ENCODE measurements at places on chromosomes 6 and 20.

DNA sequence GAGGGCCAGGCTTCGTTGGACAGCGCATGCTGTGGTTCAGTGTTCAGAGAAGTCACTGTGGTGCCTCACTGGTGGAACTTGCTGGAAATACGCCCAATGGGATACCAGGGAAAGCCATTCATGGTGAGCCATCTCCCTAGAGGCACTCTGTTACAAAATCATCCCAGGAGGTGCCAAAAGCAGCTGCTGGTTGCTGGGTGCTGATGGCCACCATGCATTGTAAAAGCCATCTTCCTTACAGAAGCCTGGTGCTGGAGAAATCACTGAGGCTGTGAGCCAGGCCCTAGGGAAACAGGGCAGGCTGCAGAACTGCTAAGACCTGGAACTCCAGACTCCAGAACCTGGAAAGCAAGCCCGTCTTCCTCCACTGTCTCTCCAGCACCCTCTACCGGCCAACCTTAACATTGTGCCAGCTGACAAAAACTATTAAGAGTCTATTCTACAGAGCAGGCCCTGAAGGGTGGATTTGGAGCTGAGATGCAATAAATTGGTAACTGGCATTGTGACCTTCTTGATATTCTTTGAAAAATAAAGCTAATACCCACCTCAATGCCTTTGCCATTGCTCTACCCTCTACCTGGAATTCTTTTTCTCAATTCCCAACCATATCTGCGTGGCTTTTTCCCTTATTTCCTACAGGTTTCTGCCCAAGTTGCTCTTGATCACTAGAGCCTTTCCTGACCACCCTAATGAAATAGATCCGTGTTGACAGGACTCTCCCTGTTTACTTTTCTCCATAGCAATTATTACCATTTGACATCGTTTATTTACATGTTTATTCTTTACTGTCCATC, 18.5 kb downstream of the SNRPB start:
- DNase-seq = peak; percentile 72

DNA sequence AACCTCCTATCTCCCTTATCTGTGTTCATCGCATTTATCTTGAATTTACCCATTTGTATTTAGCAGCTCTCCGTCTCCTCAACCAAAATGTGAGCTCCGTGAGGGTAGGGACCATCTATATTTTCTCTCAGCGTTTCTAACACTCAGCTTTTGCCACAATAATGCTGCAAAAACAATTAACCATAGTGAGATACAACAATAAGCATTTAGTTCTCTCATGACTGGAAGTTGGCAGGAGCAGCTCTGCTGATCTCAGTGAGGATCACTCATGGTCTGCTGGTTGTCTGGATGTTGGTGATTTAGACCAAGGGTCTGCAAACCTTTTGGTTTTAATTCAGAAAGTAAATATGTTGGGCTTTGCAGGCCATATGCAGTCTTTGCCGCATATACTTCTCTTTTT, 394.8 kb upstream of the RNF217 start:
- DNase-seq = no peak

DNA sequence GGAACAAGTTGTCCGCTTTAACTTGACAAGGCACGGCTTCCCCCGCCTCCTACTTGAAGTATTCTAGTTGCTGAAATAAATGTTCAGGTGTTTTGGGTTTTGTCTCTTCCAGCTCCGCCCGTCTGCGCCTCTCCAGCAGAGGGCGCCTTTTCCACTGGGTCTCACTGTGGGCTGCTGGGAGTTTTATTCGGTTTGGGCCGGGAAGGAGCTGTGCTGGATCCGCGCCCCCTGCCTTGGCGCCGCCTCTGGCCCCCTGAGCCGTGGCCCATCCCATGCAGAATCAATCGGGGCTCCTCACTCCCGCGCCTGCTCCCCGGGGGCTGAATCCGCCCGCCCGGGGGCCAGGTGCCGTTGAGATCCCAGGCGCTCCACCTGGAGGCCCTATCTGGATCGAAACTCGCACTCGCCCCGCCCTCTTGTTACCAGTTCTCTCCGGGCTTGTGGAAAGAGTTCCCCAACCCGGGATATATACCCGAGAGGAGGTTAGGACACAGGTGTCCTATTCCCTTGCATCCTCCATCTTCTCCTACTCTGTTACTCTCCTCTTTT, 51.0 kb upstream of the TCF21 start:
- peak; percentile 76 for DNase-seq

DNA sequence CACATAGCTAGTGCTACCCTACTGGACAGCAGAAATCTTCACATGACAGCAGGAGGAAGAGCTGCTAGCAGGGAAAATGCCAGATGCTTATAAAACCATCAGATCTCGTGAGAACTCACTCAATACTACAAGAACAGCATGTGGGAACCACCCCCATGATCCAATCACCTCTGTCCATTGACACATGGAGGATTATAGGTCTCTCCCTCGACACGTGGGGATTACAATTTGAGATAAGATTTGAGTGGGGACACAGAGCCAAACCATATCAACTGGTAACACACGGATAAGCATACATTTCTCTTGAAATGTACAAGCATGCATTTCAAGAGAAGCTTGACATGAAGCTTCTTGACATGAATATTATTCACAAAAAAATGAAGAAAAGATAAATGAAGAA, 64.1 kb downstream of the MMS22L start:
- no peak for DNase-seq

DNA sequence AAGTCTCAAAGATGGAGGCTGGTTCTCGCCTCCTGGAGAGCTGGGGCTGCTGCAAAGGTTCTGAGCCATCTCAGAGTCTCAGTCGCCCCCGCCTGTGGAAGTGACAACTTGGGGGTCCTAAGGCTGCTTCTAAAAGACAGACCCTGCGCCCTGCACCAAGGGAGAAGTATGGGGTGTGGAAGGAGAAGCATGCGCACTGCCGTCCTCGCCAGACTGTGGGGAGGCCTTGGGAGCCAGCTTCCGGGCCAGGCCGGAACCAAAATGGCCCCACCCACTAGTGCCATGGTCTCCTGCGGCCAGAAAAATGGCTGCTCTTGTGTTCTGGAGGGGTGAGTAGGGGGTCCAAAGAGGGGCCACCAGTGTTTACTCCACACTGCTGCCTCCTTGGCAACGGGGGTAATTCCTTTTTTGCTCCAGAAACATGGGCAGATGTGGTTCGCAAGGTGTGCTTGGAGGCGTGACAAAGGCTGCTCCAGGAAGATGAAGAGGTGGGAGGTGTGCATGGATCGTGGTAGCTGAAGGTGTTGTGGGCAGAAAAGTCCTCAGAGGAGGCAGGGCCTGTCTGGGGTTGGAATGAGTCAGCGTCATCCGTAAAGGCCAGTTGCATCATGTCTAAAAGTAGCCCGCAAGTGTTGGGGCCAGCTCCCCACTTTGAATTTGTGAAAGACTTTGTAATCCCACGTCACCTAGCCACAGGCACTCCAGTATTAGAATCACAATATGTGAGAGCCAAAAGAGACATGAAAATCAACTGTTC, 329.8 kb upstream of the SOX4 start:
- no peak for DNase-seq

GRCh38 chr6:4153514-4153985, 18.2 kb upstream of the ECI2 start:
- no peak for DNase-seq

DNA sequence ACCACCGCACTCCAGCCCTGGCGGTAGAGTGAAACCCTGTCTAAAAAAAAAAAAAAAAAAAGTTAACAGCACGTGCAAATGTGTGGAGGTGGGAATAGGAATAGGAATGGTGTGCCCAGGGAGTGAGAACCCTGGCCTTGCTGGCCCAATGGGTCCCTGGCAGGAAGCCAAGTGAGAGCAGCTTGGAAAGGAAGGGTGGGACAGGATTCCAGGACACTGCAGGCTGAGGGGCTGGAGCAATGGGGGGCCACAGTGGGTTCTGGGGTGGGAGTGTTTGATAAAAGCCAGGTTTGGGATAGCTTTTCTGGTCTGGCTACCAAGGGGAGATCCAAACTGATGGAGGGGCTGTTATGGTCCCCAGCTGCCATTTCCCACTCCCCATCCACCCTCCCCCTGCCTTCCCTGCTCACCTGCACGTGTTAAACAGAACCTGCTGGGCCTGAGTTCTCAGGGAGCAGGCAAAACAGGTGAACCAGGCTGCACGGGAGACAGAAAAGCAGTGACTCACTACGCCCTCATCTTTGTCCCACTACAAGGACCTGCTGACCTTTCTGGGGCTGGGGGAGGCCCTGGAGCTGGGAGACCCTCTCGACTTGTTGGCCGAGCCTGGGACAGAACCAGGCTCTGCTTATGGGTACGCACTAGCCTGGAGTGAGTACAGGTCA, 3.3 kb downstream of the SUN5 start:
- no peak for DNase-seq

DNA sequence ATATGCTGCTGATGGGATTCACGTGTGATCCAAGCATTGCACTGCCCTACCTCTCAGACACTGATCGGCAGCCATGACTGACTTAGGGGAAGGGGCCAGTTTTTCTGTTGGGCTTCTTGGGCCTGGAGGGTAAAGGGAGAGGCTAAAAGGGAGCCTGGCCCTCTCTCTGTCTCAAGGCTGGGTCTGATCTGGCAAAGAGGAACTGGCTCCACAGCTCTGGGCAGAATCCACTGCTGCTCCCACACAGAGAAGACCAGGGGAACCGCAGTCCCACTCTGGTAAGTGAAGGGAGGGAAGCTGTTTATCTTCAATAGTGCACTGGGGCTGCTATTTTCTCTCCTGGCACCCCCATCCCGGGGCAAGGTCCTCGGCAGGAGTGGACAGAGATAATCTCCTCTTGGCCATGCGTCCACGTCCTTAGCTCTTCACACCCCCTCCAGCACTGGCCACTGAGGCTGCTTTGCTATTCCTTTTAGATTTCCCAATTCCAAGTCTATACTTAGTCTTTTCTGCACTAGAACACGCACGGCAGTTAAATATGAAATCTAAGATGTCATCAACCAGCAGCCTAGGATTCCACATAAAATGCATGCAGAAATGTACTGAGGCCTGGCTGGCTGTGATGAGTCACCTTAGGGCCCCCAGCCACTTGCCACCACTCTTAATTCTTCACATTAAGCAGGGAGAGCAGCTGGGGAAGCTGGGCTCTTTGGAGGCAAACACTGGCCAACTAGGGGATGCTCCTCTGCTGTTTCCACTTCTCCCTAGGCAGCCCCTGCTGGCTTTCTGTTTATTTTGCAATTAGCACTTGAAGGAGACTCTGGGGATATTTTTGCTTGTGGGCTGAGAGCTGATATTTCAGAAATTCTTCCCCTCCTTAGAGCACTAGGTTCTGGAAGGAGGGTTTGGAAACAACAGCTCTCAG, 87.8 kb upstream of the ARMC2 start:
- no peak for DNase-seq

DNA sequence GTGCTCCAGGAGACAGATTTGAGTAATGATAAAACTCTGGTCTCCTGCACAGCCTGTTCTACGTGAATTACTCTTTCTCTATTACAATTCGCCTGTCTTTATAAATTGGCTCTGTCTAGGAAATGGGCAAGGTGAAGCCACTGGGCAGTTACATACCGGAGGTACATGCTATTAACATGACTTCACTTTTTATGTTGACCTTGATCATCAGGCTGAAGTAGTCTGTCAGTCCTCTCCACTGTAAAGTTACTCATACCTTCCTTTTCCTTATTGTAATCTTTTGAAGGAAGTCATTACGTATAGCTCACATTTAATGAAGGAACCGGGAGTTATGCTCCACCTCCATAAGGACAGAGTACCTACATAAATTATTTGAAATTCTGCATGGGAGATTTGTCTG, 19.9 kb upstream of the KHDC1 start:
- no peak for DNase-seq

DNA sequence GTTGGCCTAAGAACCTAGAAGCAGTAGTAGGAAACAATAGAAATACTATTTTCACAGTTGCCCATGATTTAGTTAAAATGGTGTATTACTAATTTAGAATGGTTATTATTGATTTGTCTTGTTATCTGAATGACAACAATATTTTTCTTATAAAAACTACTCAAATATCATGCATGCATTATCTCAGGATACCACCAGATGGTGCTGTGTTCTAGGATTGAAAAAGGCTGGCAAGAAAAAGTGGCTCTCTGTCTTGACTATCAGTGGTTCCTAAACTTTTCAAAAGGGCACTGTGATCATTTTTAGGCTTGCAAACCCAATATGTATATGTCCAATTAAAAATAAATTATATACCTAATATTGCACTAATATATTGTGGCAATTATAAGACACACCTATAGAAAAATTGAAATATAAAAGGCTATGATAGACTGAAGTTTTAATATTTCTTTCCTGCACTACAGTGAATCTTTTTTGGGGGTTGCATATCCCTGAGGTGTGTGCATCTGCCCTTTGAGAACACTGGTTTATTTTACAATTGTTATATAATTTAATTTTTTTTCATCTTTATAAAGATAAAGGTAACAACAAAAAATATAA, 131.7 kb upstream of the MLIP start:
- DNase-seq = peak; percentile 24

DNA sequence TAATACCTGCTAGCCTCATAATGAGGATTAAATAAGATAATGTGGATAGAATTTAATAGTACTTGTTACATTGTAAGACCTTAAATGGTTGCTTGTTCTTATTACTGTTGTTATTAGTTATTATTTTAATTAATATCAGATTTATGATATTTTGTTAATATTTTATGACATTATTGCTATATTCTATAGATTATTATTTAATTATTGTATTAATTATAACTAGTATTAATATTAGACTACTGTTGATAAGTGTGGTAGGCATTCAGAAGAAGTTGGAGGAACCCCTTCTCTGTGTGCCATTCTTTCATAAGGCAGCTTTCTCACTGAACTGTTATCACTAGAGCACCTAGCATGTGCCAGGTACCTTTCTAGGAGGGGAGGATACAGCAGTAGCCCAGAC, 2.6 kb upstream of the NEDD9 start:
- DNase-seq = no peak

GRCh38 chr20:37262505-37262904, 891 bp upstream of the GHRH start:
- no peak for DNase-seq

All from H7 (cell line).